Prostate gland (tissue), 2 donors: ENCODE measurements at places on chromosomes 13 and 19. TPM values are rescaled to one million over a fixed set of nuclear protein-coding genes. Genes with fewer than 3 reads are reported as not detected.

MBD3L1 gene
- total RNA-seq, result not detected

DNA sequence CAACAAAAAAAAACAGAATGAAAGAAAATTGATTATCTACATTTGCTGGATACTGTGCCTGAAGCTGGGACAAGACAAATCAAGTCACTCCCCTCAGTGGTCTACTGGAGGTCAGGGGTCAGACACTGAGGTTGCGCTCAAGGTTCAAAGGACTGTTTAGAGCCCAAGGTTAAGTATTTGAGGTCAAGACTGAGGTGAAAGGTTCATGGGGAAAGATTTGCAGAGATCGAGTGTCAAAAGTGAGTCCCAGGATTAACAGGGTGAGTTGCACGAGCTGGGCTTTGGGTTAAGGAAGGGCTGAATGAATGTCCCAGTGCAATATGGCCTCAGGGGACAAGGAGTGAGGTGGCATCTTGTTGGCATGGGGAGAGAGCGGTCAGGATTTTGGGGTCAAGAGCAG is 3.4 kb upstream of the TOMM40 start:
- DNase-seq, result no peak

- DNase-seq, result no peak
Measured at GRCh38 chr19:15508035-15508710, at the start of gene CYP4F22. TSS of gene CYP4F22 (plus strand) at chr19:15508525. CDS start at chr19:15525337, 16,812 bp downstream.

ABCC4 gene
- 48.4 TPM for total RNA-seq

DNA sequence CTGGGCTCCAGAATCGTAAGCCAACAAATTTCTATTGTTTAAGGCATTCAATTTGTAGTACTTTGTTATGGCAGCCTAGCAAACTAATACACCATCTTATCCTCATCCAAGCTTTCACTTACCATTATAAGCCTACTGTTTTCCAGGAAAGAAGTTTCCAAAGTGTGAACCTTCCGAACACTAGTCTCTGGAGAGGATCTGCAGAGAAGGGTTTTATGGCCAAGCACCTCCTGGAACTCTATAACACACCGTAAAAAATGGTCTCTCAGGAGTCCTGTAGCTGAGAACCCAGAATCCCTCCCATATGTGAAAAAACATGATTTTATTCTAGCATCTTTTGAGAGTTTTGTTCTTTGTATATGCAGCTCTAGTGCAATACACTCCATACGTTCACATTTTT is 142.1 kb downstream of the POSTN start:
- no peak for DNase-seq

FGF21 gene
- total RNA-seq, result not detected

GRCh38 chr19:21260164-21260847 is 68.9 kb downstream of the ZNF708 start:
- DNase-seq, result no peak

OR7C1 gene
- total RNA-seq, result 5.1 TPM

- DNase-seq, result no peak
Measured at GRCh38 chr19:45352914-45353796, 12.6 kb downstream of the KLC3 start.

GRCh38 chr13:108494991-108495645 is 134.3 kb upstream of the MYO16 start:
- no peak for DNase-seq

LGI4 gene
- 9.1 TPM for total RNA-seq

GRCh38 chr13:21395953-21396352 is 63.1 kb downstream of the ZDHHC20 start:
- DNase-seq, result no peak
